GM04504 (cell line): ENCODE measurements at places on chromosomes 3 and 15.

DNA sequence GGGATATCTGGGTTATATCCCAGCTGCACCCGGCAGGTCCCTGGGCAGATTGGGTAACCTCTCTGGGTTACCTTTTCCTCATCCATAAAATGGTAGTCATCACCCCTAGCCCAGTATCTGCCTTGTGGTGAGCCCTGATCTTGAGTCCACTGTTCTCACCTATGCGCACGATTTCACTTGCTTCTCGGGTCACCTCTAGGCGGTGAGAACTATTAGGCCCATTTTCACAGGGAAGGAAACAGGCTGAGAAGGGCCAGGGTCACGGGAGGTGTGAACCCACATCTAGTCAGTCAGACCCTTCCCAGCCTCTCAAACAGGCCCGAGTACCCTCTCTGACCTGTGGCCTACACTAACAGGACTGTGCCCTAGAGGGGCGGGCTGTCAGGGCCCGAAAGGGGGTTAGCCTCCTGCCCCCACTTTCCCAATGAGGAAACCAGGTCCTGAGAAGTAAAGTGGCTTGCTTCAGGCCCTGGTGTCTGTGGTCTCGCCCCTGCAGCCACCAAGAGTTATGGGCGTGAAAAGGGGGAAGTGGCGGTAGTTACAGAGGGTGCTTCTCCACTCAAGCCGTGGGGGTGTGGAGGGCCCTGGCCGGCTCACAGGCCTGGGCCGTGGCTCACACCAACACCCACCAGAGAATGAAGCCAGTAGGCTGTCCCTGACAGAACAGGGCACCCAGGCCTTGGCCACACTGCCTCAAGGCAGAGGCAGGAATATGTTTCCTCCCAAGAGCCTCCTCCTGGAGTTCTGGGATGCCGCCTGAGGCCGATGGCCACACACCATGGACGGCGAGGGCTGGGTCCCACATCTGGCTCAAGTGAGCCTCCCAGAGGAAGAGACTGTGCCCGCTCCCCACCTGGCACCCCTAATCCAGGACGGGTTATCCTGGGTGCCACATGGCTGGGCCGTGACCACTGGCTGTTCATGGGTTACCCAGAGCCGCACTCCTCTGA, 19.5 kb downstream of the PSTPIP1 start:
- DNase-seq = no peak

- no peak for DNase-seq
Measured at GRCh38 chr3:117660941-117661817, 951.6 kb downstream of the TUSC7 start.

GRCh38 chr3:183518491-183519251, 36.8 kb downstream of the KLHL6 start:
- DNase-seq = no peak

DNA sequence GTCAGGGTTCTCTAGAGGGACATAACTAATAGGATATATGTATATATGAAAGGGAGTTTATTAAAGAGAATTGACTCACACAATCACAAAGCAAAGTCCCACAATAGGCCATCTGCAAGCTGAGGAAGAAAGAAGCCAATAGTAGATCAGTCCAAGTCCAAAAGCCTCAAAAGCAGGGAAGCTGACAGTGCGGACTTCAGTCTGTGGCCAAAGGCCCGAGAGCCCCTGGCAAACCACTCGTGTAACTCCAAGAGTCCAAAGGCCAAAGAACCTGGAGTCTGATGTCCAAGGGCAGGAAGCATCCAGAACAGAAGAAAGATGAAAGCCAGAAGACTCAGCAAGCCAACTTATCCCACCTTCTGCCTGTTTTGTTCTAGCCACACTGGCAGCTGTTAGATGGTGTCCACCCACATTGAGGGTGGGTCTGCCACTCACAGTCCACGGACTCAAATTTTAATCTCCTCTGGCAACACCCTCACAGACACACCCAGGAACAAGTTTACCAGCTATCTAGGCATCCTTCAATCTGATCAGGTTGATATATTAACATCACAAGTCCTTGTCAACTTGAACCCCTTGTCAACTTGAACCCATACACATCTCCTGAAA, 54.2 kb upstream of the ACAD9 start:
- DNase-seq = no peak

GRCh38 chr3:14587740-14588360, 47.7 kb upstream of the GRIP2 start:
- peak; percentile 35 for DNase-seq

GRCh38 chr3:139718415-139718814, 40.6 kb upstream of the NMNAT3 start:
- DNase-seq = peak; percentile 19

GRCh38 chr3:116473602-116474001, 28.3 kb upstream of the LSAMP start:
- no peak for DNase-seq

DNA sequence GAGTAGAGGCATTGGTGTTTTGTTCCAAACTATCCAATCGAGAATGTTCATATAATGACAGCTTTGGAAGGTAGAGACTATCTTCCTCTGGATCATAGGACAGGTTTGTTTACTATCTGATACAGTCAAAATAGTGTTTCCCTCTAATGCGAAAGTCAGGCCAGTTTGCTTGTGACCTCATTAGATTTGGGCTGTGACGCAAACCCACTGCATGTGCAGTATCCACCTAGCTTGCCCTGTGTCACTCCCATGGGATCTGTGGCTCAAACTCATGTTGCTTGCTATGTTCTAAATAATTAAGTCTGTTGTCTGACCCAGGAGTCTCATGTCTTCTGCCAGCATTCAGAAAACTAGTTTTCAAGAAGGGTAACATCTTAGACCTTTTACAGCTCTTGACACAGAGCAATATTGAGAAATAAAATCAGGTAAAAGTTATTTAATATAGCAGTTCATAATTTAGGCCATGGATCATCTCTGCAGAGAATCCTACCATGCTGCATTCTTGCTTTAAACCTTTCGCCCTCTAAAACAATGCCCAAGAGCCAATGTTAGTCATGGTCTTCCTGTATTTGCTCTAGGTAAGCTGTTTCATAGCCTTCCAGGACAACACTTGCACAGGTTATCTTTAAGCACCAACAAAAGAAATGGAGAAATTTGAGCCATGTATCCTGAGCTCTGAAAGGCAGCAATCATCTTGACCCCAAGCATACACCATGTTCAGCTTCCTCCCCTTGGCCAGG, 26.4 kb downstream of the NIT2 start:
- no peak for DNase-seq

GRCh38 chr3:157416347-157417087, 20.1 kb upstream of the PTX3 start:
- no peak for DNase-seq

DNA sequence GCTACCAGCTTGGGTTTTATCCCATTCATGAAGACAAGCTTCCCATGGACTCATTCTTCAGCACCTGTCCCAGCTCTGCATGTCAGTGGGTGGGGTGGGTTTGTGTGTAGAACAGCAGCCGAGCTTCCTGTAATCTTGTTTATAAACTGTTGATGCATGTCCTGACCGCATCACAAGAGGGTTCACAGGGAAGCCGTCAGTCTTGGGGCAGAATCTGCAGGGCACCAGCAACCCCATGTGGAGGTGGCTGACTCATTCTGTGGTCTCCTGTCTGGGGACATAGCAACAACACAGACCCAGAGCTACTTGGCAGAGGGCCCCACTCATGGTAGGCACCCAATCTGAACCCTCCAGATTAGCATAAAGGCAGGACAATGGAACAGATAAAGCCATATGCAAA, 35.6 kb downstream of the DAPK2 start:
- no peak for DNase-seq

GRCh38 chr3:4351164-4351855, 48.1 kb downstream of the SETMAR start:
- no peak for DNase-seq
